Thoracic aorta (tissue), 2 donors: ENCODE measurements at places on chromosomes 2 and 18. TPM values are rescaled to one million over a fixed set of nuclear protein-coding genes. Genes with fewer than 3 reads are reported as not detected.

The SERPINB13 gene
- not detected for total RNA-seq

The PROKR1 gene
- not detected for total RNA-seq

The CPO gene
- 3.0 TPM for total RNA-seq

The LONRF2 gene
- 7.0 TPM for total RNA-seq

The C2orf81 gene
- total RNA-seq = 1.7 TPM

- DNase-seq = no peak
These were observed 278.6 kb downstream of the DSC3 start for GRCh38 chr18:30763902-30764350.

- DNase-seq = no peak
These were observed 15.7 kb downstream of the C1QL2 start for GRCh38 chr2:119142824-119143223.

DNA sequence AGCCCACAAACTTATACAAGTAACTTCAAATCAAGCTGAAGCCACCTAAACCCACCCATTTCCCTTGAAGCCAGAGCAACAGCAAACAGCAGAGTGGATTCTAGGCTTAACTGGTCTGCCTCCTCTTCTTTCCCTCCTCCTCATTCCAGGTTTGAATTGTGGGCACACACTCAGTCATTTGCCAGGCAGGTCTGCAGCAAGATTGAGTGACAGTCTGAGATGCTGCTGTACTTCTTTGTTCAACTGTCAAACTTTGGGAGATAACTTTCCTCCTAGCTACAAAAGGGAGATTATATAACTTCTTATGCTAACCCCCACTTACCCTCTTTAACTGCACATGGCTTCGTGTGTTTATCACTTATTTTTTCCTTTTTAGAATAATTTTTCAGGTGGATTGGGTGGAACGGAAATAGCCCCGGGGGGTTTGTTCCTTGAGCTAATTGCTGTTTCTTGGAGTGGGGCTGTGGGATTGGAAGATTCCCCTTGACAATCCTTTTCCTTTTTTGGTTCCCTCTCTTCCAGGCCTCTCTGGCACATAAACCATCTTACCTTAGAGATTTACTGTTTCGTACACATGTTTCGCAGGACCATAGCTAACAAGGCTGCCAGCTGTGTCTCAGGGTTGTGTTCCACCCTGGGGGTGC, 55.0 kb downstream of the RNF144A start:
- no peak for DNase-seq

GRCh38 chr2:218997731-218998130, 4.5 kb upstream of the CRYBA2 start:
- DNase-seq = no peak

- DNase-seq = no peak
These were observed 59.5 kb downstream of the LHCGR start for GRCh38 chr2:48695991-48696390.

- DNase-seq = no peak
These were observed 227.3 kb upstream of the TANK start for GRCh38 chr2:160932960-160933359.

DNA sequence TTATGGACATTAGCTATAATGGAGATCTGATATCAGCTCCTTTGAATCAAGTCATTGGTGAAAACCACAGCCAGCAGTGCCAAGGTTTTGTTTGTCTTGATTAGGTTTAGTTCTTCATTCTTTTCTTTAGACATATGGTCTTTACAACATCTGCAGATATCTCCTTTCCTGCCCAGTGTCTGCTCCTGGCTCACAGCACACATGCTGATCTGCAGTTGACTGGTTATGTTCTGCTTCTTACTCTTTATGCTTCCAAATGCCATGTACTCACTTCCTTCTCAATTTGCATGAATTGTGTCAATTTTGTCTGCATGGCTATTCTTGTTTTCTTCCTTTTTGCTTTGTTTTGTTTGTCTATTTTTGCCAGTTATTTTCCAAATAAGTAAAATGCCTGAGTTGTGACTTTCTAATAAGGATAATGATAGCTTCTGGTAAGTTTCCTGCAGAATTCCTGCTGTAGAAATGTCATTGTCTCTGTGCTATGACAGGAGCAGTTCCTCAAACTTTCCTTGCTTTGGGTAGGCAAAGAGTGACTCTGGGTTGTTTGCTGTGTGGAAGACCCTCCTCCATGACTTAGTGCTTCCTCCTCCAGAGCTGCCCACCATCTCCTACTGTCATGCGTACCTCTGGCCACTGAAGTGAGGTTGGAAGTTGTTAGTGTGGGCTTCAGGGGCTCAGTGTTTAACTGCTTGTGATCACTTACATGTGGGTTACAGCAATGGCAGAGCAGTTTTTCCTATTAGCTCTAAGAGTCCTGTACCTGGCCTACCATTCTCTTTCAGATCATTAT, 8.2 kb downstream of the ARHGAP25 start:
- DNase-seq = no peak

- no peak for DNase-seq
These were observed 519.1 kb downstream of the RNF144A start for GRCh38 chr2:7436096-7436906.

- no peak for DNase-seq
These were observed 4.0 kb downstream of the ARL4C start for GRCh38 chr2:234492717-234493485.

DNA sequence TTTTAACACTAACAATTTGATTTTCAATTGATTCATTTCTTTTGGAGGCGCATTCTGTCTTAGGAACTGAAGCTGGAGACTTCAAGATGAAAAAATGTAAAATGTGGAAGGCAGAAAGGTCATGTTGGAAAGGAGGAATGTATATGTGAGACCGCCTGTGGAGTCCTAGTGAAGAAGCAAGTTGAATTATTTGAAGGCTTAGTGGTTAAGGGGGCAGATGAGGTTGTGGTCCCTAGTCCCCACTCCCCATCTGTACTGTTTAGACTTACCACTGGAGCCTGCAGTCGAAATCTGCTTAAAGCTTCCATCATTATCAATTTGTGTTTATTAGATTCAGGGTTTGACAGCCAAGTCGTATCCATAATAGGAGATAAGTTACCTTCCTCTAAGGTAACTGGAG, 15.4 kb upstream of the MIB1 start:
- DNase-seq = no peak

DNA sequence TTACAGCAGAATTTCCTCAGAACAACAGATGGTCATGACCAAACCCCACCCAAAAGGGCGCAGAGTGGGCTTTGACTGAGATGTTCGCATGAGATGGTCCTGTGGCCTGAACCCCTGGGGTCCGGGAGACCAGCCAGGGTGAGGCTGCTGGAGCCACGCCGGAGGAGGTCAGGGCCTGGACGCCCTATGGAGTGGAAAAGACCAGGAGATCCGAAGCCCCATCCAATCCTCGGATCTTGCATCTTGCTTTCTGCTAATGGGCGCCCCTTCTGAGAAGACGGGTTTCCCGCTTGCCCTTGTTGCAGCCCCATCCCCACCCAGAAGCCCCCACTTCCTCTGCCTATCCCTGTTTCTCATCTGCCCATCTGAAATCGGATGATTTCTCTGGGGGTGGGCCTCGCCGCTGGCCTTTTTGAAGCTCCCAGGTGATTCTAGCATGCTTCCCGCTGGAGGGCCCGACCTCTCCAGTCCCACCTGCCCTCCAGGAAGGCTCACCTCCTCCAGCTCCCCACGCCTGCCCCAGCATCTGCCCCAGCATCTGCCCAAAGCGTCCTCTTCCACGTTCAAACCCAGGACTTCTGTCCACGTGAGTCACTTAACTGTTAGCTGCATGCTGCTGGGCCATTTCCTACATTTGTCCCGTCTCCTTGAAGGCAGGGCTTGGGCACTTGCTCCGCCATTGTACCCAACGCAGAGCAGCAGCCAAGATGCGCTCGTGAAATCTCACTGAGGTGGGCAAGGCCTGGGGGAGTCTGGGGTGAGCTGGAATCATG, 4.3 kb upstream of the CNDP1 start:
- no peak for DNase-seq

DNA sequence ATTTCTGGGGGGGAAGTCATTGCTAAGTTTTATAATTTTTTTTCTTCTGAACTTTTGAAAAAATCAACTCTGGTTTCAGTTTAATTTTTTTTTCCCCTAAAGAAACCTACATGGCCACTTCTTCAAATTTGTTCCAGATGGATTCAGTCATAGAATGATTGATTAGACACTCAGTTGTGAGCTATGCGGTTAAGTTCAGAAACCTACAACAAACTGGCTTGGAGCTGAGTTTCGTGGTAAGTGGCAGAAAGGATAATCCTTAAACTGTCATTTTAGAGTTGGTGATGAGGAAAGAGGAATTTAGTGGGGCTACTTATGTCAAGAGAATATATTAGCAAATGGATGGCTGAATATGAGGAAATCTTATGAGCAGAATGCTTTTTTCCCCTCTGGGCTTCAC, 23.7 kb downstream of the EFEMP1 start:
- DNase-seq = no peak

- no peak for DNase-seq
These were observed 271.8 kb downstream of the SRBD1 start for GRCh38 chr2:45339253-45339652.

DNA sequence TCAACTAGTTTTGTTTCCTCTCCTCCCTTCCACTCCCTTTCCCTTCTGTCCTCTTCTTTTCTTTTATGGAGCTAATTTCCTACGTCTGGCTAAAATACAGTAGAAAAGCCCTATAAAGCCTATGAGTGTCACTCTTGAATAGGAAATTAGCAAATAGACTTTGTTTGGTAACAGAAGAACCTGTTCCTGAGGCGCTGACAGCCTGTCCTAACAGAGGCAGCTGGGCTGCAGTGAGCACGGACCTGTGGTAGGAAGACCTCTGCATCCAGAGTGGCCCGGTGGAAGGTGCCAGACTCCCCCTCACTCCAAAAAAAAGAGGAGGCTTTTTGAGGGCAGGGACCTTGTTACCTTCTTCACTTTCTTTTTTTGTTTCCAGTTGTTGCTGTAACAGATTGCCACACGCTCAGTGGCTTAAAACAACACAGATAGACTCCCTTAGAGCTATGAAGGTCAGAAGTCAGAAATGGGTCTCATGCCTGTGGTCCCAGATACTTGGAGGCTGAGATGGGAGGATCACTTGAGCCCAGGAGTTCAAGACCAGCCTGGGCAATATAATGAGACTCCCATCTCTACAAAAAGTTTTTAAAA, 81.2 kb upstream of the TXNDC2 start:
- DNase-seq = no peak

DNA sequence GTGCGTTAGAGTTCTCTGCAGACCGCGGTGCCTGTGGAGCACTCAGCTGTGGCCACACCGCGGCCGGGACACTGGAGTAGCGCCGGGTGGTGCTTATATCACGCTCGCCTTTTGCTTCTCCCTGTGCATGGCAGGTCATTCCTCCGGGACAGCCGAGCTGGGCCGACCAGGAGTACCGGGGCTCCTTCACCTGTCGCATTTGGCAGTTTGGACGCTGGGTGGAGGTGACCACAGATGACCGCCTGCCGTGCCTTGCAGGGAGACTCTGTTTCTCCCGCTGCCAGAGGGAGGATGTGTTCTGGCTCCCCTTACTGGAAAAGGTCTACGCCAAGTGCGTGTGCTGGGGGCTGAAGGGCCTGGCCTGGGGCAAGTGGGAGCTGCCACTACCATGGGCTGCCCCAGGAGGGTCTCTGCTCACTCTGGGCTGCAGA, 4.2 kb downstream of the CAPN10 start:
- no peak for DNase-seq

- no peak for DNase-seq
These were observed 792.7 kb downstream of the METTL4 start for GRCh38 chr18:1778496-1779178.
